ENCODE measurements at places on chromosomes 2 and 18.

DNA sequence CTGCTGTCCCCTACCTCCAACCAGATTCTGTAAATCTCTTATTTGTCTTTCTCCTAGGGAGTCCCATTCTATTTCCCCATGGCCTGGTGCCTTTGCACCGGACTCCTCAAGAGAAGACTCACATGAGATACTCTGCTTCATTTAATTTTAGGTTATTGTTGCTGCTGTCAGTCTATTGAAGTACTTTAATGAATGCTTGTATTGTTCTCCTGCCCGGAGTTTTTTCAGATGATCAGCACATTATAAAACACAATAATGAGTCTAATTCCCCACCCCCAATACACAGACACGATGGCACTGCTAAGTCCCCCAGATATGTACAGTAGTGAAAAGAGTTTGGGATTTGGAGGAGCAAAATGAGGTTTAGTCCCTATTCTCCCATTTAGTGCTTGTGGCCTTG lies 58.9 kb downstream of the HAUS1 start:
- no peak for DNase-seq

DNA sequence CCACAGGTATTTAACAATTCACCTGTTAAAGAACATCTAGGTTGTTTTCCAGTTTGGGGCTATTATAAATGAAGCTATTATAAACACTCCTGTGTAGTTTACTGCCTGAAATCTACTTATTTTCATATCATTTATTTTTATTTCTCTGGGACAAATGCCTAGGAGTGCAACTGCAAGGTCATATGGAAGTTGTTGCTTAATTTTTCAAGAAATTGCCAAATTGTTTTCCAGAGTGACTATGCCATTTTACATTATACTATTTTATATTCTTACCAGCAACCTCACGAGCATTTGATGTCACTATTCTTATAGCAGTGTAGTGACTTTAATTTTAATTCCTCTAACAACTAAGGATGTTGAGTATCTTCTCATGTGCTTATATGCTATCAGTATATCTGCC lies 298.4 kb downstream of the EXOC6B start:
- DNase-seq = no peak

GRCh38 chr2:78553866-78554647 lies 471.4 kb upstream of the REG3G start:
- DNase-seq = no peak

GRCh38 chr2:72132981-72133720 lies 14.5 kb downstream of the CYP26B1 start:
- DNase-seq = no peak

DNA sequence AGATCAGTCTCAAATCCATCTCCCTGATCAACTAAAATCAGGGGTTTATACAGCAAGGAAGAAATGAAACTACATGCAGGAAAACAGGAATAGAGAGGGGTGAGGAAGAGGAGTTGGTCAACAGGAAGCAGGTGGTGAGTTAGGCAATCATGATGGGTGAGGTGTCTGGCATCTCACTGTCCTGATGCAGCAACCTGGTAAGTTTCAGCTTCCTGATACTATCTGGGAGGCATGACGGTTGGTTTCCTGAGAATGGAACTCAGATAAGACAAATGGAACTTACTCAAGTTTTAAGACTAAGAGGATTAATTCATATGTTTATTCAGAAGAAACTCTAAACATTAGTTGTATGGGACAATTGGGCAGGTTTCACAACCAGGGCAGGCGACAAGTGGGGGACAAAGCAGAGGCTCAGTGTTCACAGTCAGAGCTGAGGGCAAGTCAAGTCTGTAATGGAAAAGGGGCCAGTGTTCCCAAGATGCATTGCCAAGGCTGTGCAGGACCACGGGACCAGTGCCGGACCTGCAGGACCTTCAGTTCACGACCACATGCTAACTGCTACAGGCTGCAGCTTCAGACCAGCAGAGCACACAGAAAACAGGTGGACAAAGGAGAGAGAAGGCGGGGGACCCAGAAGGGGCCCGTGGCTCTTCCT lies 17.7 kb upstream of the GALM start:
- DNase-seq = no peak

GRCh38 chr2:145060876-145061275 lies 541.0 kb upstream of the ZEB2 start:
- DNase-seq = no peak

- no peak for DNase-seq
These were observed 298.4 kb upstream of the MMADHC start for GRCh38 chr2:149885946-149886345.

- DNase-seq = no peak
These were observed 179.6 kb downstream of the FAM124B start for GRCh38 chr2:224222291-224222690.

DNA sequence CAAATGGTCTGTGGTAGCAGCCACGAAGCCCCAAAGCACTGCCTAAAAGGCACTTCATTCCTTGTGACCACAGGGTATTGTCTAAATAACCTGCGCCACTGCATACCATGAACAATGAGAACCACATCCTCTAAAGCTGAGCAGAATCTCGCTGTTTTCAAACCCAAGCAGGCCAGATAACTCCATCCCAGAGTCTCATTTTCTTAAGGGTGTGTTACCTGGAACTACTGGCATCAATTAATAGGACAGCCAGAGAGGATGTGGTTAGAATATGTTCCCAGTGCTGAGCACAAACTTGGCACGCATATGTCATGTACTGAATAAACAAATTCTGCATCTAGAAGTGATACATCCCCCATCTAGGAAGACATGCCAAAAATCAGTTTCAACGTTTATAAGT lies 13.0 kb downstream of the VPS4B start:
- DNase-seq = no peak

DNA sequence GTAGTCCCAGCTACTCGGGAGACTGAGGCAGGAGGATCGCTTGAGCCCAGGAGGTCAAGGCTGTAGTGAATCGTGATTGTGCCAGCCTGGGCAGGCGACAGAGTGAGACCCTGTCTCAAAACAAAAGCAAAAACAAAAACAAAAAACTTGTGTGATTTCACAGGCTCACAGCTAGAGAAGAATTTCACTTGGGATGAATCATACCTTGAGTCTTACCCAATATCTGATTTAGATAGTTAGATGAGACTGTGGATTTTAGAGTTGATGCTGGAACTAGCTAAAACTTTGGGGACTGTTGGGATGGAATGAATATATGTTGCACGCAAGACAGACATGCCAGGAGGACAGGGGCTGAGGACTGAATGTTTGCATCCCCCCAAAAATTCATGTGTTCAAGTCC lies 4.4 kb downstream of the ANKRD29 start:
- DNase-seq = no peak

DNA sequence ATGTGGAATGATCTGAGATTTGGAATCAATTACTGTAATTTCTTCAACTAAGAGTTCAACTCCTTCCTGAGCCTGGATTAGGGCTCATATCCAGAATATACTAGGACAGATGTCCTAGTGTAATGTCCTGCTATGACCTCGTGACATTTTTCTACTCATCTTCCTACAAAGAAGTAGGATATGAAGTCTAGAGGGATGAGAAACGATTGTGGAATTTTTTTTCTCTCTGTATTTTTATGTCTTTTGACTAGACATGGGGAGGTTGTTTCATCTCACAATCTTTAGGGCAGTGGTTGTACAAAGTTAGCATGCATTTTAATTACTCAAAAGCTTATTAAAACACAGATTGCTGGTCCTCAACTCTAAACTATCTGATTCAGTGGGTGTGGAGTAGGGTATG lies 203.0 kb downstream of the PARD3B start:
- DNase-seq = no peak

GRCh38 chr2:231139796-231140195 lies 15.0 kb upstream of the HTR2B start:
- no peak for DNase-seq

DNA sequence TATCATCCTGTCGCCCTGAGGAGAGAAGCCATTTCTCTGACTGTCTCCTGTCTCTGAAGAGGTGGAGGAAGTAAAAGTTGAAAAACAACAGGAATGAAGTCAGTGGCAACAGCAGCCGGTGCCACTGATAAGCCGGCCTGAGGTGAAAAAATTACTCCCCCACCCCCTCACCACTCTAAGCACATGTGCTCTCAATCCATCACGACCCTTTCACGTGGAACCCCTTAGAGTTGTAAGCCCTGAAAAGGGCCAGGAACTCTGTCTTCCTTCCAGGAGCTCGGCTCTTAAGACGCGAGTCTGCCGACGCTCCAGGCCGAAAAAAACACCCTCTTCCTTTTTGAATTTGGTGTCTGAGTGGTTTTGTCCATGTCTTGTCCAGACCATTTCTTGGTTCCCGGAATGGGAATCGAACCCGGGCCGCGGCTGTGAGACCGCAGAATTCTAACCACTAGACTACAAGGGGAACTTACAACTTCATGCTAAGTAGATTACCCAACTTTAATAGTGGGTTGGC lies 40.7 kb upstream of the TRIM43 start:
- no peak for DNase-seq

DNA sequence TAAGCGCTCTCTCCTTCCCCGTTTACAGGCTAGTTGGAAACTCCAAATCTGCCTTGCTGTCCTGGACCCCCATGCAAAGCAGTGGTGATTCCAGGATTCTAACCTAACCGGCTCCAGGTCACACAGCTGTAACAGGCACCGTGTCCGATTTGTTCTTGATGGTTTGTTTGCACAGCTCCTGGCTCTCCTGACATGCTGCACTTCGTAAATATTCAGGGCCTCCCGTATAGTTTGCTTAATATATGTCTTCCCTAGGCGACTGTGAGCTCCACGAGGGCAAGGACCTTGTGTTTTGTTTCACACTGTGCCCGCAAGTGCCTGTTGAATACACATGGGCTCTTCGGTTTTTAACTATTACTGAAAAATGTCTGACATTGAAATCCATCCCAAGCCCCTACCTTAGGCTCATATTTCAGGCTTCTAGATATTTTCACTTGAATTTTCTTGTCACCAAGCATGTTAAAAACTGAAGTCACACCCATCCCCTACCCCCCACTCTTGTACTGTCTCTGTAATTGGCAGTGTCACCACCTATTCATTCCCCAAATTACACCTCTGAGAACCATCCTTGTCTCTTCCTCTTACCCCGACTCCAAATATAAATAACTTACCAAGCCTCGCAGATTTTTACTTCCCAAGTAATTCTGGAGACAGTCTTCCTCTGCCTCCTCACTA lies 1.0 kb upstream of the PUM2 start:
- peak; percentile 38 for DNase-seq

DNA sequence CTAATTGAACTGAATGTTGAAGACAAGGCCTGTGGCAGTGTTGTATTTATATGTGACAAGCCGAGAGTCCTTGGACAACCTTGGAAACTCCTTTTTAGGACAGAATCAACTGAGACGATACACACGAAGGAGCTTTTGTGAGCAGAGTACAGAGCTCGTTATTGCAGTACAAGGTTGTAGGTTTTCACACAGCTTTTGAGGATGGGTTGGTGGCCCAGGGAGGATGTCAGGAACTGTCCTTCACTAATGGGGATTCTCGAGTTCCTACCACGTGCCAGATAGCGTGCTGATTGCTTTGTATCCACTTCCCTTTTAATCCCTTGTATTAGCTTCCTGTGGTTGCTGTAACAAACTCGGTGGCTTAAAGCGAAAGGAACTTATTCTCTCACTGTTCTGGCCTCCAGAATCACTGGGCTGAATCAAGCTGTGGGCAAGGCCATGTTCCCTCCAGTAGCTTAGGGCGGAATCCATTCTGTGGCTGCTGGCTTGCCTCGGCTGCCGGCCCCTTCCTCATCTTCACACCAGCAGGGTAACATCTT lies 20.2 kb downstream of the INPP4A start:
- DNase-seq = no peak

DNA sequence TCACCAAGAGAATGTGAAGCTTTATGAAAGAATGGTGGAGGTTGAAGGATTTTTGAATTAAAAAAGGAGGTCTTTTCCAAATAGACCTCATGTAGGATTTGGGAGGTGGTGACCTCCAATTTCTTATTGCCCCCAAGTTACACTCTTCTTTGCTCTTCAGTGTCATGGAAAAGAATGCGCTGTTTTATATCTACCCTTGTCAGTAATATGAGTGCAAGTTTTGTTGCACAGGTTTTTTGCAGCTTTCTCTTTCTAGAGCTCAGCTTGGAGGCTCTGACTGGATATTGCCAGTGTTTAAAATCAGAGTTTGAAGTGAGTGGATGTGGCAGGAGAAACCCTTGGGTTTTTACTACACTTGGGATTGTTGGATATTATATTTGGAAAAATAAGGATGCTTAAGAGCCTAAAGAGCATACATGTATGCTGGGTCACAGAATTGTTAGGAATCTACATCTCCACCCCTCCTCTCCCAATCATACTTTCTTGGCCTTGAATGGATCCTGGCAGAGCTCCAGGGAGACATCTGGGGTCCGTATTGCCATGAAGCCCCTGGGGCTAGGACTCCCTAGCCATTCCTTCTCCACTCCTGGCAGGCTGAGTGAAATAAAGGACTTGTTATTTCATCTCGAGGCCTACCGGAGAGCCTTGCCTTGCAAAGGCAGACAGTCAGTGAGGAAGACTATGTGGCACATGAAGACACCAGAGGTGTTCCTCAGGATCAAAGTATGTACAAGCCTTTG lies 43.8 kb downstream of the APOB start:
- DNase-seq = no peak

- no peak for DNase-seq
These were observed 6.5 kb upstream of the NDUFV2 start for GRCh38 chr18:9096007-9096371.

DNA sequence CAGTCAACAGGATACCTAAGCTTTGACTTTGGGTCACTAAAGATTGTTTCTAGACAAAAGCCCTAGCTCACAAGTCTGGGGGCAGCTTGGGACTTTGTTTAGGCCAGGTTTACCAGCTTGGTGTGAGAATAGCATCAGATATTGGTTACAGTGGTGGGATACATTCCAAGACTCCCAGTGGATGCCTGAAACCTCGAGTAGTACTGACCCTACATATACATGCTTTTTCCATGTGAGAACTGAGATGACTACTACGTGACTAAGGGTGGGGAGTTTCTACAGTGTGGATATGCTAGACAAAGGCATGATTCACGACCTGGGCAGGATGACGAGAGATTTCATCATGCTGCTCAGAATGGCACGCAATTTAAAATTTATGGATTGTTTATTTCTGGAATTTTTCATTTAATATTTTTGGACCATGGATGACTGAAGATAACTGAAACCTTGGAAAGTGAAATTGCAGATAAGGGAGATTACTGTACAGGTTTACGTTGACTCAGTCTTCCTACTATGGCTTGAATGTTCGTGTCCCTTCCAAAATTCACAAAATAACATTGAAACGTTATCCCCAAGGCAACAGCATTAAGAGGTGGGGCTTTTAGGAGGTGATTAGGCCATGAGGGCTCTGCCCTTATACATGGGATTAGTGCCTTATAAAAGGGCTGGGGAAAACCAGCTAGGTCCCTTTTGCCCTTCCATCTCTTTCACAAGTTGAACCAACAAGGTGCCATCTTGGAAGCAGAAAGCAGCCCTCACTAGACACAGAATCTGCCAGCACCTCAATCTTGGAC lies 50.2 kb upstream of the CTAGE1 start:
- no peak for DNase-seq

- DNase-seq = no peak
These were observed 1.1 kb upstream of the SEH1L start for GRCh38 chr18:12946549-12947284.

Measured in NCI-H774 (cell line).